ENCODE measurements at places on chromosomes 12 and 14.

- no peak for DNase-seq
Observed at GRCh38 chr14:50233951-50234250, 2.5 kb upstream of the SOS2 start.

GRCh38 chr12:66140731-66141130 lies 10.2 kb upstream of the LLPH start:
- no peak for DNase-seq

GRCh38 chr14:101889366-101889765 lies 75.0 kb upstream of the DYNC1H1 start:
- DNase-seq: no peak

- DNase-seq: no peak
Observed at GRCh38 chr12:74981541-74981940, 228.1 kb downstream of the KCNC2 start.

DNA sequence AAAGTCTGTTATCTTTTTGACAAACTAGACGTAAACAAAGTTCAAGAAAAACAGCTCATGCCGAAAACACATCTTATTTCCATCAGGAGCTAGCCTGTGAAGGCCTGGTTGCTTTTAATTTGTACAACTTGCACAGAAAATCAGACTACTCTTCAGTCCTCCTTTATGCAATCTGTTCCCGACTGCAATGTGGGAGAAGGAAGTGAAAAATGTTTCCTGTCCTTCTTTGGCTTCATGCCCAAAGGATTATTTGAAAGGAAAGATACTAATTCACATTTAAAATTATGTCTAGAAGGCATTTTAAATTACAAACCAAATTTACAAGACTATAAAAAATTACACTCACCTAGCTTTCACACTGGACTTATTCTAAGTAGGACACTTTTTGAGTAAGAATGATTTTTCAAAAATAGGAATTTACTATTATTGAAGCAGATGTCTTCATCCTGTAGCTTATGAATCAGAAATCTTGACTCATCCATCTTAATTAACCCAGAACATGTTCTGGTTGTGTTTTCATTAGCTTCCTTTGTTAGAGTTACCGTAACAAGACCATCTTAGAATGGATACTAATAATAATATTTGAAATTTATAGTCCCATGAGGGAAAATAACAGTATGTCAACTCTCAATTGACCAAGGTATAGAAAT lies 272.6 kb downstream of the PRKD1 start:
- no peak for DNase-seq

- no peak for DNase-seq
Observed at GRCh38 chr14:61308198-61308597, 13.2 kb upstream of the PRKCH start.

DNA sequence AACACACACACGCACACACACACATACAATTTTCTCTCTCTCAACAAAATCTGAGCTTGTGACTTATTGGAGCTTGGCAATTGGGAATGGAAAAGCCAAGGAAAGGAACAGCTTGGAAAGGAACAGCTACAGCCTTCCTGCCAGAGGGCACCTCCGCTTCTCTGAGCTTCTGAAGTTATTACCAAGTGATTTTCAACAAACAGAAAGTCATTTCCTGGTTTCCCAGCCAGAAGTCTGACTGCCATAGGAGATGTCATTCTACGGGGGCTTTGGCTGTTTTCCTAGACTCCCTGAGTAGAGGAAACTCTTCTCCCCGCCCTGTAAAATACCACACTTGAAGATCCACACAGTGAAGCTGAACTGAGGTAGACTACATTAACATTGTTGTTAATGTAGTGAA lies 198.3 kb downstream of the CFAP54 start:
- DNase-seq: no peak

- DNase-seq: no peak
Observed at GRCh38 chr14:51481643-51482042, 170.1 kb upstream of the FRMD6 start.

- no peak for DNase-seq
Observed at GRCh38 chr12:101642115-101643067, 47.6 kb downstream of the MYBPC1 start.

DNA sequence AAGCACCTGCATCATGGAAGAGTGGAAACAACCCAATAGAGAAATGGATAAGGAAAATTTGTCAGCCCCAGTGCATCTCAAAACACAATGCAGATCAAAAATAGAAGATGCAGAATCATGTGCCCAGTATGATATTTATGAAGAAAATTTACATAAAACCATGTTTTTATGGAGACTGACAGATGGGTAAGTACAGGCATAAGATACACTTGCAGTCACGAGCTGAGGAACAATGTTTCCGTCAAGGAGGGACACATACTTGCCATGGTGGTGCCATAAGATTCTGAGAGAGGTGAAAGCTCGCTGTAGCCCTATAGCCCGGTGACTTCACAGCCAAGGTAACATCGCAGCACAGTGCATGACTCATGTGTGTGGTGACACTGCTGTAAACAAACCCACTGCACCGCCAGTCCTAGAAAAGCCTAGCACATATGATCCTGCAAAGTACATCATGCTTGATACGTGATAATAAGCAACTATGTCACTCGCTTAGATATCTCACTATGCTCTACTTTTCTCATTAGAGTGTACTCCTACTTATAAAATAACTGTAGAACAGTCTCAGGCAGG lies 112.6 kb downstream of the RIMBP2 start:
- DNase-seq: no peak

- no peak for DNase-seq
Observed at GRCh38 chr14:56552615-56553014, 27.0 kb upstream of the TMEM260 start.

- DNase-seq: no peak
Observed at GRCh38 chr12:1220127-1221092, 229.4 kb downstream of the ERC1 start.

DNA sequence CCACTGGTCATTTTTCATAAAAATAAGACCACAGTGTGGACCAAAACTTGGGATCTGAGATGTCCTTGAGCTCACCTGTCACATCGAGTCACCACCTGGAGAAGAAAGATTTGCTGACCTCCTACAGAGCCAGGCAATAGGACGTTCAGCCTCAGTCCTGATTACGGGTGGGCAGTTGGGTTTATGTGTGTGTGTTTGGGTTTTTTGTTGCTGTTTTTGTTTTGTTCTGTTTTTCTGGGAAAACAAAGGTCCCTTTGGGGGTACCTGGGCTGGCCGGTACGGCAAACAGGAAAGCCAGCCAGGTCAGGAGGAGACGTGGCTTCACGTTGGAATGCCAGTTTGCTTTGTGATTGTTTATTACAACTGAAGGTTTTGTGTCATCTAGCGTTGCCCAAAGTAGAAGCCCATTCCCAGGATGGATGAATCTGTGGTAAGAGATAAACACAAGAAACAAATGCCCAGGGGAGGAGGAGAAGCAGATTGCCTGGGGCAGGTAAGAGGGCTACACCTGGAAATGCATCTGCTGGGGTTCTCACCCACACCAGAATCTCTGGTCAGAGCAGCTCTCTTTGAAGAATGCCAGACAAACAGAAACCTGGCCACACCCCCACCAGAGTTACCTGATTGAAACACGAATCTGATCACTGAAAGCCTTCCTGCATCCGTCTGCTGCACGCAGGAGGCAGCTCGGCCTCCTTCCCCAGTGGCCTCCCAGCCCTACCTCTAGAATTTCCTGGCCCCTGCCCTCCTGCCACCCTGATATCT lies 100.1 kb upstream of the DIO3 start:
- no peak for DNase-seq

DNA sequence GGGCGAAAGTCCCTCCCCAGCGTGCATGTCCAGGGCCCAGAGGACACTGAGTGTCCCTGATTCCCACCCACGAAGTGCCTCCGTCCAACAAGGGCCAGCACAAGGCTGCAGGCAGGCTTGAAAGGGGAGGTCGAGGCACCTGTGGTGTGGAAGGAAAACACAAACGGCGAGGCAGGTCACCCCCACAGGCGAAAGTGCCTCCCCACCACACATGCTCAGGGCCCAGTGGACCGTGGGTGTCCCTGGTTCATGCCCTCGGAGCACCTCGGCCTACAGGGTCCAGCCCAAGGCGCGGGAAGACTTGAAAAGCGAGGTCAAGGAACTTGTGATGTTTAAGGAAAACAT lies 370.4 kb downstream of the ALG10 start:
- DNase-seq: no peak

DNA sequence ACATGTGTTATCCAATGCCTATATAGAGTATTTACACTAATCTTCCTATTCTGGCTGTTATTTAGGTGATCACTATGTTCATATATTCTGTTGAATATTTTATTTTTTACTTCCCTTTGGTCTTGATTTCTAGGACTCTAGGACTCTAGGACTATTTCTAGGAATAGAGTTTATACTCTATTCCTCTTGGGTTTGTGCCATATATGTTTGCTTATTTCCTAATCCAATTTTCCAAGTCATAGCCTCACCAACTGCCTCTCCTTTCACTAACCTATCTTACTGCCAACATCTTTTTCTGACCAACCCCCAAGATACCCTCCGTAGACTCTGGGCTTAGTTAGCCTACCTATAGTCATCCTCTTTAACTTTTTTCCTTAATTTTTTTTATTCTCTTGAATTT lies 28.5 kb downstream of the ARF6 start:
- no peak for DNase-seq

- DNase-seq: no peak
Observed at GRCh38 chr14:70576891-70577290, 23.6 kb downstream of the MED6 start.

DNA sequence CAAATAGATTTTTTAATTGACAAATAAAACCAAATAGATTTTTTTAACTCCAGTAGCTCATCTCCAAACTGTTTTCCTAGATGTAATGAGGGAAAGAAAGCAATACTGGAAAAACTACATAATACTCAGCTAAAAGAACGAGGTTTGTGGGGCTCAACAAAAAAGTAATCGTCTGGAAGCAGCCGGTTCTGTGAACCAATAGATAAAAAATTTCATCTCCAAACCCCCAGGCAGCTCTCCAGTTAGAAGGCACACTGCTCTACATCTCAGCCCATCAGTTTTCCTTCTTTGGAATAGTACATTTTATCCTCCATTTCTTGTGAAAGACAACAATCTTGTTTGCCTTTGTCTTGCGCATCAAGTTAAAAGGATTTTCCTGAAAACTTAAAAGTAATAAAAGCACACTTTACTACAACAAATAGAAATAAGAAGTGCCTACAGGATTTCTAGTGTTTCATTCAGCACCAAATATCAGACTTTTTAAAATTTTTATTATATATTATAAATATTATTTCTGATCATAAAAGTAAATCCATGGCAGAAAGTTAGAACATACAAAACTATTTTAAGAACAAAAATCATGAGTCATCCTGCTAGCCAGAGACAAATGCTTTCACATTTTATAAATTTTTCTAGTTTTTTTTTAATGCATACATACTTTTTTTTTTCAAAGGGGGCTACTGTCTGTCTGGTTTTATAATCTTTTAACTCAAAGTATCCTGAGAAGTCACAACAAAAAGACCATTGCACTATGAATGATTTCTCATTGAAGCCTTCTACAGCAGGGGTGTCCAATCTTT lies 67.7 kb downstream of the EPS8 start:
- no peak for DNase-seq

DNA sequence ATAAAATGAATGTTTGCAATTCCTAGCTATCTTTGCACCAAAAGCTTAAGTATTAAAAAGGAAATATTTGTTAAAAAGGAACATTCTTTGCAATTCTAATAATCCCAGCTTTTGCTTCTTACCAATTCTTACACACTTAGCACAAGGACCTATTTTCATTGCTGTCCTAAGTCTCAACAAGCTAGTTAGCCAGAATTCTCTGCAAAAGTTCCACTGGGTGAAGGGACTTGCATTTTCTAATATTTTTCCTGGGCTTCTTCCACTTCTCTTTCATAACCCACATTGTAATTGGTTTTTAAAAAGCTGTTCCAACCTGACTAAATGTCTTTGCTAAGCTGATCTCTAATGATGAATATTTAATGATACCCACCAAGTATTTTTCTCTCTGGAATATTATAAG lies 307.7 kb upstream of the DIO2 start:
- DNase-seq: no peak

DNA sequence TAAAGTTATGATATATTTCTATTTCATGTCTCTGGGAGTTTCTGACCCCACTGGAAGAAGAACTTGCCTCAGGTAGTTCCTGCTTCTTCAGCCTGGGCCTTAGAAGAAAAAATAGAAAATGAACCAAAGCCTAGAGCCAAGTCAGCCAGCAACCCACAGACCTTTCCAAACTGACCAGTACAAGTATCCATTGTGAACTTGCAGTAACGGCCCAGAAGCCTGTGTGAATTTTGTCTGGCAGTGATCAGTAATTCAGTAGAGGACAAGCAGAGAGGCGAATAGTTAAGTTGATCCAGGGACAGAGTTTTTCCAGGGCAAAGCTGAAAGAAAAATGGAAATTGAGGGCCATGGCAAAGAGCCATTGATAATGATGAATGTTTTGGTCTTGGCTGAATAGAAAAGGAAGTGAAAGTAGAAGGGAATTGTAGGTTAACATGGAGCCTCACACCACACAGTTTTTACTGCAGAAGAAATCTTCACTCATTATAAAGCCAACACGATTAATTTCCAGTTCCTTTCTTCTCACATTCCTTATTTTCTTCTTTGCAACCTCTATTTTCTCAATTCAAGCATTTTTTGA lies 311.8 kb downstream of the BTG1 start:
- no peak for DNase-seq

- no peak for DNase-seq
Observed at GRCh38 chr14:89214221-89214965, 202.6 kb downstream of the FOXN3 start.

GRCh38 chr14:49984424-49984823 lies 91.5 kb downstream of the ARF6 start:
- DNase-seq: no peak

- DNase-seq: no peak
Observed at GRCh38 chr14:20667957-20668356, 16.4 kb upstream of the RNASE4 start.

- DNase-seq: no peak
Observed at GRCh38 chr14:102362084-102362483, 606 bp downstream of the CINP start.

DNA sequence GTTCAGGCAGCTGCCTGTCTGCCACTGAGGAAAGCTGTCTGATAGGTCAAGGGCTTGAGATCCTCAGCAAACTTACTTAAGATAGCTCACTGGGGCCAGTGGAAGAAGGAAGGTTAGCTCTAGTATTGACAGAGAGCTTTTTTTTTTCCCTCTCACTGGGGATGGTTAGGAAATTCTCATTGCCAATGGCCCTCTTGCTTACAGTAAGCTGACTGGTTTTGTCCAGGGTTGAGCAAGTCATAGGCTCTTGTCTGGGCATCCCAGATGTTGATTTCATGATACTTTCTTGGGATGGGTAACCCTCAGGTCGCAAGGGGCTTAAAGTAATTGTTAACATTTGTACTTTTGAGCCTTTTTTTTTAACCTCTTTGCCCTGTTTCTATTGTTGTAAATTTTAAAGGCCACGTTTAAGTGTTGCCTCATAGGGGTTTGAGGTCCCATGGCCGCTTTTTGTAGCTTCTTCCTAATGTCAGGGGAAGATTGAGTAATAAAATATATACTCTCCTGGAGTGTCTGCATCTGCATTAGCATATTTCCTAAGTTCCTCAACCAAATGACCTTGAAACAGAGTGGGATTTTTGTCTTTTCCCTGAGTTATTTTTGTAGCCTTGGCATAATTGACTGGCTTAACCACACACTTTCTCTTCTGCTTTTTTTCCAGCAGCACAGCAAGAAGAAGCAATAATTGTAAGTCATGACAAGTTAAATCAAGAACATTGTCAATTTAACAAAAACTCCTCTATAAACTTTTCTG lies 716.0 kb downstream of the LRFN5 start:
- no peak for DNase-seq

- no peak for DNase-seq
Observed at GRCh38 chr14:76311079-76311758, 64.7 kb upstream of the ESRRB start.

GRCh38 chr12:52953181-52953841 lies 4.4 kb downstream of the KRT18 start:
- DNase-seq: no peak

All from urothelium cell line (cell line).